NCI-H1694 treated with DMSO at 0.1 percent for 48 hours (cell line): ENCODE measurements at places on chromosomes 1 and 21.
A peak's percentile ranks its signal among the peaks of the same experiment; 100 is the strongest.

GRCh38 chr1:179087665-179088064 is 5.8 kb downstream of the TOR3A start:
- DNase-seq: no peak

GRCh38 chr1:246588159-246588721 is 22.0 kb downstream of the CNST start:
- no peak for DNase-seq

DNA sequence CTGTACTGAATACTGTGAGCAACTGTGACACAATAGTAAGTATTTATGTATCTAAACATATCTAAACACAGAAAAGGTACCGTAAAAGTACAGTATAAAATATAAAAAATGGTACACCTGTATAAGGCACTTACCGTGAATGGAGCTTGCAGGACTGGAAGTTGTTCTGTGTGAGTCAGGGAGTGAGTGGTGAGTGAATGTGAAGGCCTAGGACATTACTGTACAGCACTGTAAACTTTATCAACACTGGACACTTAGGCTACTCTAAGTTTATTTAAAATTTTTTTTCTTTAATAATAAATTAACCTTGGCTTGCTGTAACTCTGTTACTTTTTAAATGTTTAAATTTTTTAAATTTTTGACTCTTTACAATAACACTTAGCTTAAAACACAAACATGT is 24.5 kb upstream of the SHCBP1L start:
- DNase-seq: no peak

DNA sequence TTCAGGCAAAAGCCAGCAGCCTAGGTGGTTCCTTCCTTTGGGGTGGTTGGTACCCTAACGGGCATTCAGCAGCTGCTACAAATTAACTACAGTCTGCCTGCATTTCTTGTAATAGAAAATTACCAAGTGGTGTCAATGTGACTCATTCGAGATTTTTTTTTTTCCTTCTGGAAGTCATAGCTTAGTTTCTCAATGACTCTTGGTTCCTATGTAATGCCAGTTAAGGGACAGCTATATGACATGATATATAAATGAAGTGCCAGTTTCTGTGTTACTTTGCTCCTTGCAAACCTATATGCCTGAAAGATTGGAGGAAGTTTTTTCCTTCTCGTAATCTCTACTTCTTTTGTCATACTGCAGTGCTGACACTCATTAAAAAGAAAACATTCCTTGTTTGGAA is 2.6 kb downstream of the MGST3 start:
- no peak for DNase-seq

- no peak for DNase-seq
These were observed 22.3 kb downstream of the IL6R start for GRCh38 chr1:154427173-154428139.

GRCh38 chr21:38658511-38658910 is 147.2 kb upstream of the ETS2 start:
- DNase-seq: no peak

- peak; percentile 98 for DNase-seq
These were observed 158.2 kb downstream of the TRIM33 start for GRCh38 chr1:114352797-114353196.

GRCh38 chr1:84376000-84376910 is 22.0 kb upstream of the DNASE2B start:
- no peak for DNase-seq

- DNase-seq: no peak
These were observed 72.2 kb upstream of the KRTAP11-1 start for GRCh38 chr21:30953605-30954004.

DNA sequence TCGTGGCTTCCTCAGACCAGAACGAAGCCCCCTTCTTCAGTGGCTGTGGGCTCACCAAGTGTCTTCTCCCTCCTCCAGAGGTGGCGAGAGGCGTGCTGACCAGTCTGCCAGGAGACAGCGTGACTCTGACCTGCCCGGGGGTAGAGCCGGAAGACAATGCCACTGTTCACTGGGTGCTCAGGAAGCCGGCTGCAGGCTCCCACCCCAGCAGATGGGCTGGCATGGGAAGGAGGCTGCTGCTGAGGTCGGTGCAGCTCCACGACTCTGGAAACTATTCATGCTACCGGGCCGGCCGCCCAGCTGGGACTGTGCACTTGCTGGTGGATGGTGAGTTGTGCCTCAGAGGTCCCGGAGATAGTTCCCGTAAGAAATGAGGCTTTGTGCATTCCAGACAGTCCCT is 24.0 kb downstream of the IL6R start:
- no peak for DNase-seq

DNA sequence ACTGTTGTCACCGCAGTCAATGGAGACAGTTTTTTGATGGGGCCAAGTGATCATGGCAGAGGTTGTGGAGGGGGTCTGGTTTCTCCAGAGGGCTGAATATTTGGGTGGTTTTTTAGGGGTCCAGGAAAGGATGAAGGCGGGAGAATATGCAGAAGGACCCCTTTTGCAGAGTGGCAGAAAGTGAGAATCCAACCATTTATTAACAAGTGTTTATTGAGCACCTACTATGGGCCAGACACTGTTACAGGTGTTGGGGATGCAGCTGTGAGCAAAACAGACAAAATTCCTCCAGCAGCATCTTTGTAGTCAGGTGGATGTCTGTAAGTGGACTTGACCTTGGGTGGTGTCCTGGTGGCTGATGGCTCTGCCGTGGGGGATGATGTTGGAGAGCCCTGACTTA is 15.4 kb downstream of the PADI1 start:
- DNase-seq: no peak

GRCh38 chr1:224528900-224529299 is 87.2 kb upstream of the CNIH3 start:
- DNase-seq: peak; percentile 40

GRCh38 chr1:163093579-163093978 is 24.4 kb downstream of the RGS4 start:
- DNase-seq: no peak

DNA sequence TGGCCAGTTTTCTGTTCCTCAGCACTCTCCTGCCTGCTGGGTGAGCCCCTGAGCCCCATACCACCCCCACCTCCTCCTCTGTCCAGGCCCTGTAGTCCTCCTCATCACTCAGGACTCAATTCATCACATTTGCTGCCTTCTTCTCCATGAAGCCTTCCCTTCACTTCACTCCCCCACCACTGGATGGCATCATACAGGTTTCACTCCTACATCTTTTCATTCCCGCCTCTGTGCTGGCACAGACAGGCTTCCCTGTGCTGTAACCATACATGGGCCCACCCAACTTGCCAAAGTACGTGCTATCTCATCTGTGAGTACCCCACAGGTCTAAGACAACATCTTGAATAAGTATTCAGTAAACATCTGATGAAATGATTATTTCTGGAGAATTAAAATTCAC is 56.9 kb downstream of the SLC45A1 start:
- no peak for DNase-seq

DNA sequence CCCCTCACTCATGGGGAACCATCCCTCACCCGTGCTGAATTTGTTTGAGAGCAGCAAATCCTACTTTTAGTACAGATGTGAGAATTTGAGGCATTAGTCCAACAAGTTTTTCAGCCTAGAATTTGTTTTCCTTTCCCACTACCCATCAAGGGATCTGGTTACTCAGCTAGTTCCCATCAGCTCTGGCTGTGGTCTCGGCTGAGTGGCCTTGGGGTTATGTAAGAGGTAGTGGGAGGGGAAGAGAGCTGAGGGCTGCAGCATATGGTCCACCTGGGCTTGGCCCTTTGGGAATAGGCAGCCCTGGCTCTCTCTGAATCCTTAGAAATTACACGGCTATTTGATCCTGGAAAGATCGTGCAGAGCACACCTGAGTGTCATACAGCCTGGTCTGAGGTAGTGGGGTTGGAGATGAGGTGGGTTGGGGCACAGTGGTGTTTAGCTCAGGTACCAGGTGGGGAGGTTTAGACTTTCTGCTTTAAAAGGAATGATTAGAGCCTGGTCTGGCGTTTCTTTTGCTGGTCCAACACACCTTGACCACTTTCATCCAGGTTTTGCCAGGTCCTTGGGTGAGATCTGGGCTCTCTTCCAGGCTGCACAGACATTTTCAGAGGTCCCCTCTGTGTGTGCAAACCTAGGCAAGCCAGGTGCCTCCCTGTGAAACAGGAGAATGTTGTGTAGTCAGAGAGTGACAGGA is 4.2 kb downstream of the GSTM4 start:
- DNase-seq: no peak

DNA sequence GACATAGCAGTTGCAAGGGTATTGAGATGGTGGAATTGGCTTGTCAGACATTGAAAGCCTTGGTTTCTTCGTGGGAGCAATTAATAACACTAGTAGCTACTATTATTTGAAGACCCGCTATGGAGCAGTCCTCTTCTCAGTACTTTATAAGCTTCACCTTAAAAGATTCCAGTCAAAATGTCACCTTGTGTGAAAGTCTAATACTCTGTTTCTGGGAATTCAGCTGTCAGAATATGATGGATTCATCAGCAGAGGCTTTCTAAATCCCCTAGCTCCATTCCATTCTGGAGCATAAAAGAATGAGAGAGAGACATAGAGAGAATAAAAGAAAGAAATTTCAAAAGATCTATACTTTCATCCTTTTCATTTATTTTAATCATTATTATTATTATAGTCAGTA is 375.9 kb upstream of the ADGRL2 start:
- no peak for DNase-seq

GRCh38 chr1:5563861-5564577 is 428.2 kb downstream of the NPHP4 start:
- no peak for DNase-seq

- DNase-seq: no peak
These were observed 41.8 kb upstream of the POFUT2 start for GRCh38 chr21:45329261-45330074.

- DNase-seq: no peak
These were observed 2.3 kb downstream of the PADI3 start for GRCh38 chr1:17251246-17251645.

DNA sequence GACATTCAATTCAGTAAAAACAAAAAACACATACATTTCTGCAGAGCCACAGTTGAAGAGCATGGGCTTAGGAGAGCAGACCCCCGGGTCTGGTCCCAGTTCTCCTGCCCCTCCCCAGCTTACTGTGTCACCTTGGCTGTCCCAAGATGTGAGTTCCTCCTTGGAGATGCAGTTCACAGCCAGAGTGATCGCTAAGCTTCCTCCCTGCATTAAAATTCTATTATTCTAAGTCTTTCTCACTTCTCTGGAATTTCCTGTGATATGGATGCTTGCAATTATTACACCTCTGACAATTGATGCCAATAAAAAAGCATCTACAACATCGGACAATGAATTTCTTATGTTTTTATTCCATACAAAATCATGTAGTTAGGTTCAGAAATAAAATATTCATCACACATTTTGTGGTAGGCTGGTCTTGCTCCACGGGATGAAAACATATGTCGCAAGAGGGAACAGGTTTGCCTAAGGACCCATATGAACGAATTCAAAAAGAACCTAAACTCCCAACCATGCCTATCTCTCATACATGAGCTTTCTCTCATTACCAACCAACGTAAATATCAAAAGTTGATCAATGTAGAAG is 328.5 kb upstream of the RUNX1 start:
- DNase-seq: no peak

DNA sequence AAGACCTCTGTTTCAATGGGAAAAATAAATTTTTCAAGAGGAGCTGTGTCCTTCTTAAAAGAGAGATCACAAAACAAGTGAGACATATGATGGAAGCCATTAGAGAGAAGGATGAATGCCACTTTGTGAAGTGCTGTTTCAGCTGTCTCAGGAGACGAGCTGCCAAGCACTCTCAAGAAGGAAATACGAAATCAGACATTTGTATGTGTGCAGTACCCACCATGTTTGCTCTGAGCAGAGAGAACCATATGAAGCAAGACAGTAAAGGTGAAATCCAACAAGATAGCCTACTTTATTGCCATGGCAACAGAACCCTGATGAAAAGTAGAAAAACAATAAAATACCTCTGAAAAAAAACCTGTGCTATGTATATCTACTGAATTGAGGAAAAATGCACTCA is 168.1 kb downstream of the AMY1C start:
- no peak for DNase-seq

GRCh38 chr1:243322326-243322725 is 66.5 kb downstream of the SDCCAG8 start:
- DNase-seq: no peak

DNA sequence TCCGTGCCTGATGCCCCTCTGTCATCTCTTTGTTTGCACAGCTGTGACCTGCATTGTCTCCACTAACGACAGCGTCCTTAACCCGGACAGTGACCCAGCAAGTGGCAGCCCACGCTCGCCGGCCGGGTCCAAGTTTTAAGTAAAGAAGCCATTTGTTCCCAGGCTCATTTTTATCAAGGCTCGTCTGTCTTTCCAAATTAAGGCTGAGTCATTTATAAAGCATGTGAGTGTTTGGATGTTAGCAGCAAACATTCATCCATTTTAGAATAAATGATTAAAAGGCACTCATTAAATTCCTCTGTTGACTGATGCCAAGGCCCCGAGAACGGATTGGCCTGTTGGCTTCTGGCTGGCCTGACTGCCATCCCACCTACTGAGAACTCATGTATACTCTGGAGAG is 514.5 kb downstream of the NPHP4 start:
- no peak for DNase-seq

DNA sequence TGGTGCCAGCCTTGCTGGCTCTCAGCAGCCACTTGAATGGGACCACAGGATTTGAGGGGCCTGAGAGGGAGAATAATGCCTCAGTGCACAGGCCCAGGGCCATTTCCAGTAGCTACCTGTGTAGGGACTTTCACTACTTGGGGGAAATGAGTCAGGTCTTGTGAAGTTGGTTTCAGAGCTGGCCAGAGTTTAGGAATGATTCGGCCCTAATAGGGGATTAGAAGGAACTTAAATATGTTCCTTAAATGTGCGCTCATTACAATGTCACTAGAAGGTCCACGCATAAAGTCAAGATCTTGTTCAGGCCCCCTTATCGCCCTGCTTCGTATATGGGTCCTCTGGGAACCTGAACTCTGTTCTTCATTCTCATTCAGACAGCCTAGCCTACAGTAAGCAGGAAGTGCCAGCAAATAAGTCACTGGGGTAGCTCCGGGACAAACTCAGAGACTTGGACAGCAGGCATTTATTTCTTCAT is 5.6 kb upstream of the AKR1A1 start:
- no peak for DNase-seq

DNA sequence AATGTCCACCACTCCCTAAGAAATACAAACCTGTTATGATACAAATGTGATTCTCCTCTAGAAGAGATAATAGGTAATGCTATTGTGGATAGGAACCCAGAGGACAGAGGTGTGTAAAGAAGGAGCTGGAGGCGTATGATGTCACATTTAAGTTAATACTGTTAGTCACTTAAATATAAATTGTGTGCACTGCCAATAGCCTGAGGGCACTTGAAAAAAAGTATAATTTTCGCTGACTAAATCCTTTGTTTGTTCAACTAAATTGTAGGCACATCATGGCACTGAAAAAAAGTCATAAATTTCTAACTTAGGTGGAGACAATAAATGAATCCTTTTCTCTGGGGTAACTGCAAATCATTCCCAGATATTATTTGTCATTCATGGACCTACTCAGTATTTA is 4.4 kb downstream of the RCSD1 start:
- no peak for DNase-seq

DNA sequence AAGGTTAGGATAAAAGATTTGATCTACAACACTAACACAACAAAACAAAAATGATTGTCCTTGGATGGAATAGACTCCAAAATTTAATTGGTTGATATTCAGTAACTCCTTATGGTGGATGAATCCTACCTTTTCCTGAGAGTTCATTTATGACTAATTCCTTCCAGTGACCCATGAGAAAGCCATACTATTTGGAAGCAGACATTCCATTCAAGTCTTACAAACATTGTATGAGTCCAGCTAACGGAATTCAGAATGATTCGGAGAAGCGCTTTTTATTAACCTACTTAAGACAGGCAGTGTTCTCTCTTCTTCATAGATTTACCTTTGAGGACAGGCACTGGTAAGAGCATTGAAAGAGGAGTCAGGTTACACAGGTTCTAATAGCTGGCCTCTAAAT is 155.6 kb upstream of the ZNF648 start:
- DNase-seq: no peak
